Lower lobe of right lung (tissue), 2 donors: ENCODE measurements at places on chromosomes 11 and 22.

DNA sequence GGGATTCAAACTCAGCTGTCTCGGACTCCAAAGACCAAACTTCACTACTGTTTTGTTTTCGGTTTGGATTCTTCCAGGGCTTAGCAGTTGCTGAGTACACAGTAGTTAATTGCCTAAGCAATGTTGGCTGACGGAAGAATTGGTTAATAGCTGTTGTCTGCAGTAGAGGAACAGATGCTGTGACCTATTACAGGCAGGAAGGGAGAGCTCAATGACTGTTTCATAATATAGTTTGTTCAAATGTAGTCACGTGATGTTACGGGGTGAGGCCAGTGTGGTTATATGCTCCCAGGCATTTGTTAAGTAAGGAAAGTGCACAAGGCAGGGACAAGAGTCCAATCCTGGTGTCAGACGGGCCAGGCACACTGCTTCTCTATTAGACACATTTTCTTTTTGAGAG is 222.6 kb upstream of the CCDC90B start:
- no peak overlapping the region for H3K4me3 ChIP-seq
- H3K27me3 ChIP-seq = no peaks in the 10 kb centered on the region
- H3K36me3 ChIP-seq = no peaks in the 10 kb centered on the region
- peak; percentile 46 for DNase-seq
- H3K27ac ChIP-seq = no peak overlapping the region

DNA sequence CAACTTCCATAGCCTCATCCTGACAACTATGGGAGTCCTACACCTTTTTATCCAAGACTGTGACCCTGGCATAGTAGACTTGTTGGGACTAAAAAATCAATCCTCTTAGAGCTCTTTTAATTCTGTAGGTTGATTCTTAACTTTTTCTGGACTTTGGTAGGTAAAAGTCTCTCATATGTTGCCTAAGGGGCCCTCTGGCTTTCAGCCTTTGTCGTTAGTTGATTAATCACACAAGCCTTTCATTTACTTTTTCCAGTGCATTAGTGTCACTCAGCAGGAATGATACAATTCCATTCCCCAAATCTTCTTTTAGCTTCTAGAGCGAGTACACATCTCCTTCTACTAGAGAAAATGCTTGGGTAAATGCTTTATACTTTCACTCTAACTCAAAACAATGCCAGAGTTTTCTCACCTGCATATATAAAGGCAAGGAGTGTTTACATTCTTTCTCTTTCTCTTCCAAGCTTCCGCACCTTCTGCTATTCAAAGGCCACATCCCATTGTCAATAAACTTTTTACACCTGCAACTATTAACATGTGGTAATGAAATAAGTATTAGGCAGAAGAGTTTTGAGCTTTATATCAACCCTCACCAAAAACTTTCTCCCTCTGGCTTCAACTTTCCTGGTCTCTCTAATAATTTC is 516.6 kb downstream of the FAM181B start:
- H3K27ac ChIP-seq = no peak overlapping the region
- DNase-seq = no peak
- no peaks in the 10 kb centered on the region for H3K36me3 ChIP-seq
- H3K4me3 ChIP-seq = no peak overlapping the region
- H3K4me1 ChIP-seq = no peaks in the 10 kb centered on the region
- no peaks in the 10 kb centered on the region for H3K27me3 ChIP-seq

GRCh38 chr22:39814899-39815298 is 78.7 kb downstream of the ENTHD1 start:
- H3K27ac ChIP-seq = no peak overlapping the region
- H3K36me3 ChIP-seq = no peaks in the 10 kb centered on the region
- DNase-seq = no peak
- H3K27me3 ChIP-seq = peaks cover 20% of the 10 kb centered on the region
- no peaks in the 10 kb centered on the region for H3K4me1 ChIP-seq
- no peak overlapping the region for H3K4me3 ChIP-seq

DNA sequence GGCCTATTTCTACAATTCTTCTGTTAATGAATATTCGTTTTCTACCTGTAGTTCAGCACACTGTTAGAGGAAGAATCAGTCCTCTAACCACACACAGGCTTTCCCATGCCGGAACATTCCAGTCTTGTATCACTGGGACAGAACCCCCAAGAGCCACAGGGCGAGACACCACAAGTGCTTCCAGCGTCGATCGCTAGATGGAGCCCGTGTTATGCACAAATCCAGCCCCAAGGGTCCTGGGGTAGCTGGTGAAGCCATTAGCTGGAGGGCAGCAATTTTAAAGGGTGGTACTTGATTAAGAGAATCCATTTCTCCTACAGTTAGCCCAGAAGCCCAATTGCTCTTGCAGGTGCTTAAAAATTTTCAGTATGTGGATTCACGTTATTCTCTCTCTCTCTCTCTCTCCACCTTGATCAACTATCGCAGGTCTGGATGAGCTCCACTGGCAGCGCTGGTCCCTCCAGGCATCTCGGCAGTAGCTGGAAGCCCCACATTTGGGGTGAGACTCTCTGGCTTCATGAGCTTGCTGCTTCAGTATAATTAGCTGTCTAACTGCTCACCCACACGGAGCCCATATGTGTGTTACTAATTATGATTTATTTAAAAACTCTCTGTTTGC is 148.2 kb upstream of the SNX19 start:
- no peaks in the 10 kb centered on the region for H3K4me1 ChIP-seq
- no peaks in the 10 kb centered on the region for H3K36me3 ChIP-seq
- no peak overlapping the region for H3K4me3 ChIP-seq
- H3K27me3 ChIP-seq = peaks cover 5% of the 10 kb centered on the region

DNA sequence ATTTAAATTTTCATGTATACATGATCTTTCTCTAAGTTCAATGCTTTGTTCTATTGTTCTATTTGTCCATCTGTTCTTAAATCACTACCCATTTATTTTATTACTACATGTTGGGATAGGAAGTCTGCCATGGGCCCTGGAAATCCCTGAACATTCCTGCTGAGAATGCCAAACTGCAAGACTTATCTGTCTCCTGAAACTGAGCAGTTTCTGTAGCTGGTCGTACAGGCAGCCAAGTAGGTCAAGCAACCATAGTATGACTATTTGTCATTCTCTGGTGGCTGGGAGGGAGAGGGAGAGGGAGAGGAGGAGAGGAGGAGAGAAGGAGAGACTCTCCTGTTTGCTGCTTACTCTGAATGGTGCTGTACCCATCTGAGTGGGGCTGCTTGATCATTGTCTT is 82.8 kb upstream of the SNX19 start:
- no peak overlapping the region for H3K4me3 ChIP-seq
- H3K36me3 ChIP-seq = no peaks in the 10 kb centered on the region
- no peak for DNase-seq
- H3K27me3 ChIP-seq = no peaks in the 10 kb centered on the region

DNA sequence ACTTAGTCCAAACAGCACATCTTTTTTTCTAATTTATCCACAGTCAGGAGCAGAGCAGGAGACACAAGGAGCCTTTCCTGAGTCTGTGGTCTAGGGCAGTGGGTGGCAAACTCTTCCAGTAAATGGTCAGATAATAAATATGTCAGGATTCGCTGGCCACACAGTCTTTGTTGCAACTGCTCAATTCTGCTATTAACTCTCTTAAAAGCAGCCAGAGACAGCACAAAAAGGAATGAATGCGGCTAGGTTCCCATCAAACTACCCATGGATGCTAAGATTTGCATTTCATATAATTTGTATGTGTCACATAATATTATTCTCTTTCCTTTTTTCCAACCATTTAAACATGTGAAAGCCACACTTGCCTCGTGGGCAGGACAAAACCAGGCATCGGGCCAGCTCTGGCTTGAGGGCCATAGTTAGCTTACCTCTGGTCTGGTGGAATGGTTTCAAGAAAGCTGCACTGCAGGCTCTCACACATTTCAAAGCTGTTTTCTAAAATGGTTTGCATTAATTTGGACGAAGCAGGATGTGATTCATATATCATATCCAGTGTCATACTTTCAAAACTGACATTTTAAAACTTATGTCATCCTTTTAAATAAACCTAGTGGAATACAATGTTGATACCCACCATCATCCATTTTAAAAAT is 64.7 kb upstream of the CD5 start:
- H3K4me1 ChIP-seq = peaks cover 15% of the 10 kb centered on the region
- no peak for DNase-seq
- no peaks in the 10 kb centered on the region for H3K36me3 ChIP-seq

GRCh38 chr11:67083786-67084366 is 27.2 kb downstream of the RHOD start:
- no peak overlapping the region for H3K27ac ChIP-seq
- H3K27me3 ChIP-seq = no peaks in the 10 kb centered on the region
- peaks cover 12% of the 10 kb centered on the region for H3K4me1 ChIP-seq
- DNase-seq = no peak

DNA sequence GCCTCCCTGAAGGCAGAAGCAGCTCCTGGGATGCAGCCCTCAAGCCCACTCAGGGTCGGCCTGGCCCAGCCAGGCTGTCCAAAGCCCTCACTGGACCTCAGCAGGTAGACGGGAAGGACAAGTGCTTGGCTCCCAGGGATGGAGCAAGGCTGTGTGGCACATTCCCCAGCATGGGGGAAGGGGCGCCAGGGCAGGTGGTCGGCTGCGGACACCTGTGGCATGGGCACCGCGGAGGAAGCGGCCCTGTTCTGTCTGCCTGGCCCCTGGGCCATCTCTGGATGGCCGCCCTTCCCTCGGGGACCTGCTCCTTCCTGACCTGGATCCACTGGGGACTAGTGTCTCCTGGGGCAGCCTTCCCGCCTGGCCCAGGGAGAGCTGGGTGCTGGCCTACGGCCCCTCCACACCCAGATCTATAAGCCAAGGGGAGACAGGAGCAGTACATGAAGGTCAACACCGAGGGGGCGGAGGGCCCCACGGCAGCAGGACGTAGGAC is 26.0 kb downstream of the CHID1 start:
- no peaks in the 10 kb centered on the region for H3K4me1 ChIP-seq
- DNase-seq = no peak
- no peak overlapping the region for H3K27ac ChIP-seq
- no peaks in the 10 kb centered on the region for H3K27me3 ChIP-seq
- H3K36me3 ChIP-seq = peaks cover 40% of the 10 kb centered on the region
- H3K4me3 ChIP-seq = no peak overlapping the region

DNA sequence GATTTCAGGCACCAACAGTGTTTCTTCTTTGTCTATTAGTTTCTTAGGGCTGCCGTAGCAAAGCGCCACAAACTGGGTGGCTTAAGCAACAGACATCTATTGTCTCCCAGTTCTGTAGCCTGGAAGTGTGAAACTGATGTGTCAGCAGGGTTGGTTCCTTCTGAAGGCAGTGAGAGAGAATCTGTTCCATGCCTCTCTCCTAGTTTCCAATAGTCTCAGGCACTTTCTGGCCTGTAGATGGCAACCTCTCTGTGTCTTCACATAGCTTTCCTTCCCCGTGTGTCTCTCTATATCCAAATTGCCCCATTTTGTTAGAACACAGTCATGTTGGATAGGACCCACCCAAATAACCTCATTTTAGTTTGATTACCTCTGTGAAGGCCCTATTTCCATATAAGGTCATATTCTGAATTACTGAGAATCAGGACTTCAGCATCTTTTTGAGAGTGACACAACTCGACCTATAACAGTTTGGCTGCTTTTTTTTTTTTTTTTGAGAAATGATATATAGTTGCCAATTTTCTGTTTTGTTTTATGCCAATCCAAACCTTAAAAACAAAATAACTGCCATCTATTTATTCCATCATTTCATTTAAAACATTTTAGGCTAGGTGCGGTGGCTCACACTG is 108.2 kb downstream of the SLC36A4 start:
- no peak overlapping the region for H3K27ac ChIP-seq
- H3K36me3 ChIP-seq = no peaks in the 10 kb centered on the region
- H3K4me3 ChIP-seq = no peak overlapping the region
- no peaks in the 10 kb centered on the region for H3K27me3 ChIP-seq
- DNase-seq = no peak

DNA sequence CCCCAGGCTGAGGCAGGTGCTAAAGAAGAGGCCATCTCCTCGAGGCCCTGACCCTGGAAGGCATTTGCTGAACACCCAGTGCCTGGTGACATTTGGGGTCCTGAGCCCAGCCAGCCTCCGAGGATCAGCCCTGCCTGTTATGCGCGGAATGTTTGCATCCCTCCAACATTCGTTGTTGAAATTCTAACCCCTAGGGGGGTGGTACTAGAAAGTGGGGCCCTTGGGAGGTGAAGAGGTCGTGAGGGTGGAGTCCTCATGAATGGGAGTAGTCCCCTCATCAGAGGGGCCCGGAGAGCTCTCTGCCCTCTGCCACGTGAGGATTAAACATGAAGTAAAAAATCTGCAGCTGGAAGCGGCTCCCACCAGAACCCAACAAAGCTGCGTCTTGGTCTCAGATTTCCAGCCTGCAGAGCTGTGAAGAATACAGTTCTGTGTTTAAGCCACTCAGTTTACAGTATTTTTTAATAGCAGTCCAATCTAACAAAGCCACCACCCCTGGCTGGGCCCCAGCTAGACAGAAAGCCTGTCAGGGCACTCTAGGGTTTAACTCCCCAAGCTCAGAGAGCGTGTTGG is 35.3 kb upstream of the SEPTIN5 start:
- no peak overlapping the region for H3K27ac ChIP-seq
- no peaks in the 10 kb centered on the region for H3K4me1 ChIP-seq
- DNase-seq = no peak
- no peaks in the 10 kb centered on the region for H3K36me3 ChIP-seq

- no peak overlapping the region for H3K27ac ChIP-seq
- no peak for DNase-seq
- H3K4me3 ChIP-seq = no peak overlapping the region
- H3K27me3 ChIP-seq = no peaks in the 10 kb centered on the region
Measured at GRCh38 chr11:33896911-33897310, 5.0 kb upstream of the LMO2 start.

DNA sequence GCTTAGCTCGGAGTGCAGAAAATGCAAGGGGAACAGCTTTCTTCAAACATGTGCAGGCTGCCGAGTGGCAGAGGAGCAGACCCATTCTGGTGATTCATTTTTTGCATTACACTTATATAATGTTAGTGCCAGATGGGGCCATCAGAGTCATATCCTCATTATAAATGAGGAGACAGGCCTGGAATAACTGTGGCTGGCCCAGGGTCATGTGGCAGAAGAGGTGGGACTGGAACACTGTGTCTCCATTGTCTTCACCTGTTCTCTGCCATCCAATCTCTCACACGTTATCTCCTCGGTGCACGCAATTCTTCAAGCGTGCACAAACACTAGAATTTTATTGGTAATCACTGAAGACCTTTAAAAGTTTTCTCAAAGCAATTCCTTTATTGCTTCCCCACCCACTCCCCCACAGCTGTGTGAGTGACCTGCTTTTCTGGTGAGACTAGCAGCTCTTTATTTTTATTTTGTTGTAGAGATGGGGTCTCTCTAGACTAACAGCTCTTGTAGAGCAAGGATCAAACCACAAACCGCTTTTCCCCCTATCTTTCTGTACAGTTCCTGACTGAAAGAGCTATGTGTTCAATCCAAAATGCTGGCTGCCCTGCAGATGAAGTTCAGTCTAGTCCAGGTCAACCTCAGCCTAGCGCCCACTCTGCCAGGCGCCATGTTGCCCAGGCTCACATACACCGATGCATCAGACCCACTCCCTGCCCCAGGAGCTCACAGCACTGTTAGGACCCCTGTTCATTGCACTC is 75.3 kb downstream of the ST3GAL4 start:
- H3K27ac ChIP-seq = peak overlapping the region; percentile 74
- H3K4me3 ChIP-seq = no peak overlapping the region
- no peak for DNase-seq
- peaks cover 33% of the 10 kb centered on the region for H3K4me1 ChIP-seq
- H3K27me3 ChIP-seq = no peaks in the 10 kb centered on the region

- H3K27me3 ChIP-seq = no peaks in the 10 kb centered on the region
- H3K4me1 ChIP-seq = no peaks in the 10 kb centered on the region
- H3K4me3 ChIP-seq = no peak overlapping the region
Measured at GRCh38 chr11:56716379-56716854, 17.5 kb downstream of the OR9G1 start.
